ENCODE measurements at places on chromosomes 2 and 18.
A peak's percentile ranks its signal among the peaks of the same experiment; 100 is the strongest.

DNA sequence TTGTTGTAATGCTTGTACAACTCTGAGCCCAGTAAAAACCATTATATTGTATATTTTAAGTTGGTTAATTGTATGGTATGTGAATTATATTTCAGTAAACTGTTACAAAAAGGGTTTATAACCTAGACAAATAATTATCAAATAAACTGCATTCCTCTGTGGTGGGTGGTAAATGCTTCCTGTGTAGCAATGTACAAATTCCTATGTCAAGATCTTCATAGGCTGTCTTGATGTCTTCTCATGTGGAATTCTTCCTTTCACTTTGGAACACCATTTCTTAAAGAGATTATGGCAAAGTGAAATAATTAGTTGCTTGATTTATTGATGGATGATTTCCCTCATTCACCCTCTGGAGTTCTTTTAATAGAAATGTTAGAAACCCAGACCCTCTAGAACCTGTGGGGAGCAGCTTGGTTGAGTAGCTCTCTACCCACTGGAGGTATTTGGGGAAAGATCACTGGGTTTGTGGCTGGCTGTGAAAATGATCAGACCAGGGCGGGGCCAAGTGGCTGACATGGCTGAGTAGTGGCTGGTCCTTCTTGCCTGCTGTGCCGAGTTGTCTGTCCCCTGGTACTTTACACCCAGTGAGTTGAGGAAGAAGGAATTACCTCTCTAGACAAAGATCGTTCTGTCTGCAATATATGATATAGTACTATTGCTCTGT, 22.4 kb upstream of the MGAT5 start:
- DNase-seq, result peak; percentile 3

- no peak for DNase-seq
Measured at GRCh38 chr2:239035997-239036731, 188.3 kb downstream of the TWIST2 start.

GRCh38 chr2:222672068-222672401, 577 bp downstream of the MOGAT1 start:
- DNase-seq, result no peak

- no peak for DNase-seq
Measured at GRCh38 chr2:219403861-219404260, 14.3 kb upstream of the DES start.

DNA sequence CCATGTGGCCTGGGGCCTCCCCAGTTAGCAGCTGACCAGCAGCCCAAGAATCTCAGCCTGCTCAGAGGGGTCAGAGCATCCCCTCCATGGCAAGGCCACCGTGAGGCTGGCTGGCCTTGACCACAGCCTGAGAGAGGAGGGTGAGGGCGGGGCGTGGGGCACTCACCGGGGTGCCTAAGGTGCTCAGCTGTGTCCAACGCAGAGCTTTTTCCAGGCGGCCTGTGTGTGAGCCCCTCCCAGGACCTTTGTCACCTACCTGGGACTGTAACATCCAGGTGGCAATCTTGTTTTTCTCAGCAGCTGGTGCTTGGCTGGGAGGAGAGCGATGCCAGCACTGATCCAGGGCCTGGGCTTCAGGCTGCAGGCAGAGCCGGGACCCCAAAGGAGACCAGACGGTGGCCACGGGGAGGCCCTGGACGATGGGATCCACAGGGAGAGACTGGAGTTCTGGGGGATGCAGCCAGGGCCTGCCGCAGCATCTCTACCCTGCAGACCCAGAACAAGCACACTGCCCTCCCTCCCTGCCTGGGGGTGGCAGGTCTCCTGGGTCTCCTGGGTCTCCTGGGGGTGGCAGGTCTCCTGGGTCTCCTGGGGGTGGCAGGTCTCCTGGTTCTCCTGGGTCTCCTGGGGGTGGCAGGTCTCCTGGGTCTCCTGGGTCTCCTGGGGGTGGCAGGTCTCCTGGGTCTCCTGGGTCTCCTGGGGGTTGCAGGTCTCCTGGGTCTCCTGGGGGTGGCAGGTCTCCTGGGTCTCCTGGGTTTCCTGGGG, 12.3 kb downstream of the SNED1 start:
- DNase-seq, result no peak

DNA sequence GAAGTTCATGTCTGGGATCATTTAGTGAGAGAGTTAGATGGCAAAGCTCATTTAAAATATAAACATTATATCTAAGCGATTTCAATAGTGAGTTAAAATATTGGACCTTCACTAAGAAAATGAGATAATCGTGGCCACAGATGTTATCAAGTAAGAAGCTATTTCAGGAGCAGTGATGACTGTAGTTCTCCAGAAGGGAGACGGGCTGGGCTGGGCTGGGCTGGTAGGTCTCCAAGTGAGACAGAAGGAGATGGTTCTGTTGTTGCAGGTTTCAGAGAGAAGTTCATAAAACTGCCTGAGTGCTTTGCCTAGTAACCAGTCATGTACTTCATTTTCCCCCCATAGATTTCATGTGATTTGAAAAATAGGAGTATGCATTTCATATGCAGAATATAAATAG, 130.1 kb upstream of the DAPL1 start:
- DNase-seq, result no peak

DNA sequence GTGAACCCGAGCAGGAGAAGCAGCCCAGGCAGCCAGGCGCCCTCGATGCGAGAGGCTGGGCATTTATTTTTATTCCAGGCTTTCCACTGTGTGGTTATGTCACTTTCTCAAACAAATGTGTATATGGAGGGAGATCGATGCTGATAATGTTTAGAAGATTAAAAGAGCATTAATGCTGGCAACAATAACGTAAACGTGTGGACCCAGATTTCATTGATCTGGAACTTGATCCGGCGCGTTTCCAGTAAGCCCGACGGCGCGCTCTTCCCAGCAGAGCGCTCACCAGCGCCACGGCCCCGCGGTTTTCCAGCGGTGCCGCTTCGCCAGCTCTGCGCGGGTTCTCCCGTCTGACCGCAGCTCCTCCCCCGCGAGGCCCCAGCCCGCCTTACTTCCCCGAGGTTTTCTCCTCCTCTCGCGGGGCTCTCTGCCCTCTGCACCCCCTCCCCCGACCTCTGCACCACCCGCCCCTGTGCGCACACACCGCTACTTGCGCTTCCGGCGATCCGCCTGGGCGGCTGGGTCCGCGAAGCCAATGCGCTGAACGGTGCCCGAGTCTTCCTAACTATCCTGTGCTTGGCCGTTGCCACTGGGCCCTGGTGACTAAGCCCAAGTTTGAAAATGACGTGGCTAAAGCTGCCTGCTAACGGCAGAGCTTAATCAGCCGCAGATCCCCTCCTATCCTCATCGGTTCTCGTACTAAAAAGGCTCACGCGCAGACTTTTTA, 6.1 kb downstream of the ONECUT2 start:
- DNase-seq, result no peak

- no peak for DNase-seq
Measured at GRCh38 chr2:14143435-14143834, 489.1 kb upstream of the LRATD1 start.

- DNase-seq, result no peak
Measured at GRCh38 chr18:56641714-56642337, 3.4 kb upstream of the TXNL1 start.

- DNase-seq, result no peak
Measured at GRCh38 chr18:46830633-46831032, 73.8 kb upstream of the ST8SIA5 start.

DNA sequence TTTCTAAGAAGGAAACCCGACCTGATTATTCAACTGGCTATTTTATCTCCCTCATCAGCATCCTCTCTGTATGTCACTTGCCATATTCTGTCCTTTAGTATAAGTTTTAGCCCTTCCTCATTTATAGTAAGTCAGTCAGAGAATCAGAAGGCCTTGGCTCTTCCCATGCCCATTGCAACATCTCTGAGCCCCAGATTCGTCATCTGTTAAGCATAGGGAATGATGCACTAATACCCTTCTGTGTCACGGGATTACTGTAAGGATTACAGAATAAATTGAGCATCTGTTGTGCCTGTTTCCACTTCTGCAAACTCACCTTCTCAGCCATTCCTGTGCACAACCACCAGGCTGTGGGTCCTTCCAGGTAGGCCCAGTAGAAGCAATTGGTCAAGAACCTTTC, 258.1 kb upstream of the RAB12 start:
- no peak for DNase-seq

- no peak for DNase-seq
Measured at GRCh38 chr2:46493241-46493970, 14.0 kb downstream of the TMEM247 start.

GRCh38 chr18:76532875-76533274, 37.8 kb upstream of the ZNF516 start:
- no peak for DNase-seq

DNA sequence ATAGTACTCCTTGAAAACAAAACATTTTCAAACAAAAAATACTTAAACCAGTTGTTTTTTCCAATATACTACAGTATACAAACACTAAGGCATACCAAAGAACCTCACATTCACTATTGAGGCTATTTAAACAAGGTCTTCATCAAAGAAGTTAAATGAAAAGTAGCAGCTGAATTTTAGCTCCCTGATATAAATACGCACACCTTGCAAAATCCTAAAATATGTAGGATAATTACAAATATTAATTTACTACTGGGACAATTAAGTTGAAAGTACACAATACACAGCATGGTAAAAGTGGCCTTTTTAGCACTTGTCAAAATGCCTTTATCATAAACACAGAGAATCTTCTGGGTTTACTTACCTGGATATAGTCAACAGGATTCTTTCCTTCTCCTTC, 78.7 kb downstream of the CUL3 start:
- DNase-seq, result no peak

- no peak for DNase-seq
Measured at GRCh38 chr2:21650569-21650968, 526.8 kb downstream of the TDRD15 start.

- peak; percentile 55 for DNase-seq
Measured at GRCh38 chr2:23381084-23381483, 3.9 kb upstream of the KLHL29 start.

- no peak for DNase-seq
Measured at GRCh38 chr2:96764253-96764637, 3.5 kb downstream of the CNNM4 start.

GRCh38 chr2:122205641-122206040, 450.2 kb downstream of the TSN start:
- no peak for DNase-seq

DNA sequence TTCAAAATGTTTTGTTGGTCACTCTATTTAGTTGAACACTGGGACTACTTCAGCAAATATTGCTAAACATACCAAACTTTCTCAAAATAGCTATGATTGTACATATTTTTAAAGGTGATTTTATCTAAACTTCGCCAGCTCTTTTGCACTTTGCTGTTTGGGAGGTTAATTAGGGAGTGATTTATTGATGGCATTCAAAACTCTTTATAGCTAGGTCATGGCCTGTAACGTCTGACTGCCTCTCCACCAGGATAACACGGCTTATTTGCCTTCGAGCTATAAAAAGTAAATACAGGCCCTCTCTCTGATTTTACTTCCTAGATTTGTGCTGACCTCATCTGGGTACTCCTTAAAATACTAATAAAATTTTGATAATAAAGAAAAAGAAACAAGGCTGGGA, 931.9 kb downstream of the DCDC2C start:
- no peak for DNase-seq

DNA sequence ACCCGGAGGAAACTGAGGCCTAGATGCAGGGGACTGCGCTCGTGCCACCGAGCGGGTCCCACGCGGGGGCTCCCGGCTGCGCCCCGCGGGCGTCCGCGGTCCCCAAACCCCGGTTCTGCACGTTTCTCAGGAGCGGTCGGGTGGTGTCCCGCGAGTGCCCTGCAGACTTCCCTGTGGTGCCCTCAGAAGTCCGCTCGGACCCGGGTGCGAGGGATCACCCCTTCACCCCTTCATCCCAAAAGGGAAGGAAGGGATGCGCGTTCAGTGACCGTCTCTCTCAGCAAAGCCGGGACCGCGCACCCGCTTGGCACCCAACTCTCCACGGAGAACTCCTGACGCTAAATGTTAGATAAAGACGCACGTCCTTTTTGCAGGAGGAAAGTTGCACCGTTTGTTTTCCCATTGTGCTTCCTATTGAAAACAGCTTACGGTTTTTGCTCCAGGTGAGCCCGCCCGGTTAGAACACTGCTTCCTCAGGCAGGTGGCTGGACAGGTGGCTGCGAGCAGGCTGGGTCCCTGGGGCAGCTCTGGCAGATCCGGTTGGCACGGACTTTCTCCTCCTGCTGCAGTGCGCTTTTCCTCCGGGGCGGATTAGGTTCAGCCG, 779 bp downstream of the DGKD start:
- no peak for DNase-seq

DNA sequence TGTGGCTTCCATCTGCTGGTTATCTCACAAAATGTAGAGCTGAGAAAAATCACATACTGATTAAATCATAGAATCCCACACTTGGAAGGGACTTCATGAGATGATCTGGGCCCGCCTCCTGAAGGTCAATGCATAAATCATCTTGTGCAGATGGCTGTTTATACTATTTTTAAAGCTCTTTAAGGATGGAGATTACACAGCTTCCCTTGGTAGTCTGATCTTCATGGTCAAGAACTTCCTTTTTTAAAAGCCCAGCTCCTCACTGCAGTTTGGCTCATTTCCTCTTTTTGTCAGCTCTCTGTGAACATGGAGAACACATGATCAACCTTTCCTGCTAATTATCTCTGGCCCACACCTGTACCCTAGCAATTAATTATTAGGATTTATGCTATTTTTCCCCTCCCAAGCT, 25.9 kb downstream of the GCG start:
- DNase-seq, result no peak

- no peak for DNase-seq
Measured at GRCh38 chr2:197284956-197285355, 25.6 kb downstream of the ANKRD44 start.

DNA sequence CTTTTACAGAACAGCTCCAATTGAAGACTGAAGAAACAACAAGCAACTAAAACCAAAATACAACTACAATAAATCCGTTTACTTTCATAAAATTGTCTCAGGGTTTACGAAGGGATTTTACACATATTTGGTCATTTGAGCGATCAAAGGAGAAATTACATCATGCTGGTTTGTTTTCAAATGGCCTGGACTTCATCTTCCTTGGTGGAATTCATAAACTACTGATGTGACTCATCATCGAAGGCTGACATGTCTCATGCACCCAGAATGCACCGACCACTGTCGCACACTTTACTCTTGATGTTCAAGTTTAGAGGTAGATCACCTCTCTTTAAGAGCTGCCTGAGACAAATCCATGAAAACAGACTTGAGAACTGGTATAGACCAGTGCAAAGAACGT, 25.6 kb upstream of the PMAIP1 start:
- no peak for DNase-seq
